GM12865 (cell line): ENCODE measurements at places on chromosomes 1 and 21.

DNA sequence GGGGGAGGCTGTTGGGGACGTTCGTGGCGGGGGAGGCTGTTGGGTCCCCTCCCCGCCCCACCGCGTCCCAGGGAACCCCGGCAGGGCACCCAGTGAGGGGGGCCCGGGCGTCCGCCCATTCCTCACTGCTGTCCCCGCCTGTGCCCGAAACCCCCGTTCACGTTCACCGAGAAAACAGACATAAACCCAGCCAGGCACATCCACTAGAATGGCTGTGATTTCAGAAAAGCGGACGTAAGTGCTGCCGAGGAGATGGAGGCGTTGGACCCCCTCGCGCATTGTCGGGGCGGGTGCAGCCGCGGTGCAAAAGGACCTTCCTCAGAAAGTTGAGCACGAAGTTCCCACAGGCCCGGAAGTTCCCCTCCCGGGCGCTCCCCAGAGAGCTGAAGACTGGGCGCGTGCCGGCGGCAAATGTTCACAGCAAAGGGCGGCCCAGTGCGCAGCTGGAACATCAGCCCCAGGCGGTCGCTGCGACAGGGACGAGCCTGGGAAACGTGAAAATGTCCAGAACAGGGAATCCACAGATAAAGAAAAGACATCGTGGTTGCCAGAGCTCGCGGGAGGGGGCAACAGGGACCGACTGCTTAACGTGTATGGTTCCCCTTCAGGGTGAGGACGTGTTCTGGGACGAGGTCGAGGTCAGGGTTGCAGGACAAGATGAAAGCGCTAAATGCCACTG is 18.5 kb upstream of the SAMD11 start:
- DNase-seq, result peak; percentile 80

GRCh38 chr1:234699795-234700665 is 90.1 kb upstream of the IRF2BP2 start:
- peak; percentile 73 for DNase-seq

DNA sequence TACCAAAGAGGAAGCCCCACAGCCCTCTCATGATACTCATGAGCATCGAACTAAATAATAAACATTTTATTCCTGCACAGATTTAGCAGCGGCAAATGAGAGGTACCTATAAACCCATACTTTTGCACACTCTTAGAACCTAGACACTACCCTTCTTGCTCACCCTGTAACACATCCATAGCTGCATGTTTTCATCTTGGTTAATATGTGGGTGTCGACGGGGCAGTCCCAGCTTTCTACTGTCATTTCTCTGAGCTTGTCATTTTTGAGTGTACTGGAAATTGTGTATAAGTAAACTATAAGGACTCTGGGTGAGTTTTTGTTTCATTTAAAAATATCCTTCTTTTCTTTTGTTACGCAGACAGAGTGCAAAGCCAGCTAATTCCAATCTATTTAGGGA is 25.5 kb downstream of the OVGP1 start:
- DNase-seq, result no peak

DNA sequence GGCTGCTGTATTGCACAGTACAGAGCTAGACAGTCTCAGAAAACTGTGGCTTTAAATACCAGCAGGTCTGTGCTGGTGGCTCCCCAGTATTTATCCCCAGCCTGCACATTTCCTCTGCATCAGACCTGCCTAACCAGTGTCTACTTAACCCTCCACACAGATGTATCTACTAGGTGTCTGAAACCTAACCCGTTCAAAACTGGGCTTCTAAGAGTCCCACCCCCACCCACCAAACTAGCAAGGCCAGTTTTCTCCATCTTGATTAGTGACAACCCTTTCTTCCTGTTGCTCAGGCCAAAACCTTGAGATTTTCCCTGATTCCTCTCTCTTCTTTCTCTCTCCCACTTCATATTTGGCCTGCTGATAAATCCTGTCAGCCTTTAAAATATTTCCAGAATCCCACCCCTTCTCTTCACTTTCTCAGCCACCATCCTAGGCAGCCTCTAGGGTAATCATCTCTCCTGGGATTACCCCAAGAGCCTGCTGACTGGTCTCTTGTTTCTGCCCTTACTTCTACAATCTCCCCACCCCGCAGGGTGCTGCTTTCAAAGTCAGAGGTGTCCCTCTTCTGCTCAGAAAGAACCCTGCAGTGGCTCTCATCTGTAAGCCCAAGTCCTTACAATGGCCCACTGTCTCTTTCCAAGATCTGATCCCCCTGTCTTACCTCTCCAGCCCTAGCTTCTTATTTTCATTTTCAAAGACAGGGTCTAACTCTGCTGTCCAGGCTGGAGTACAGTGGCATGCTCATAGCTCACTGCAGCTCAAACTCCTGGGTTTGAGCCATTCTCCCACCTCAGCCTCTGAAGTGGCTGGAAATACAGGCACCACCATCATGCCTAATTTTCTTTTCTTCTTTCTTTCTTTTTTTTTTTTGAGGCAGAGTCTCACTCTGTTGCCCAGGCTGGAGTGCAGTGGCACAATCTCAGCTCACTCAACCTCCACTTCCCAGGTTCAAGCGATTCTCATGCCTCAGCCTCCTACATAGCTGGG is 45.2 kb downstream of the H3-3A start:
- no peak for DNase-seq

DNA sequence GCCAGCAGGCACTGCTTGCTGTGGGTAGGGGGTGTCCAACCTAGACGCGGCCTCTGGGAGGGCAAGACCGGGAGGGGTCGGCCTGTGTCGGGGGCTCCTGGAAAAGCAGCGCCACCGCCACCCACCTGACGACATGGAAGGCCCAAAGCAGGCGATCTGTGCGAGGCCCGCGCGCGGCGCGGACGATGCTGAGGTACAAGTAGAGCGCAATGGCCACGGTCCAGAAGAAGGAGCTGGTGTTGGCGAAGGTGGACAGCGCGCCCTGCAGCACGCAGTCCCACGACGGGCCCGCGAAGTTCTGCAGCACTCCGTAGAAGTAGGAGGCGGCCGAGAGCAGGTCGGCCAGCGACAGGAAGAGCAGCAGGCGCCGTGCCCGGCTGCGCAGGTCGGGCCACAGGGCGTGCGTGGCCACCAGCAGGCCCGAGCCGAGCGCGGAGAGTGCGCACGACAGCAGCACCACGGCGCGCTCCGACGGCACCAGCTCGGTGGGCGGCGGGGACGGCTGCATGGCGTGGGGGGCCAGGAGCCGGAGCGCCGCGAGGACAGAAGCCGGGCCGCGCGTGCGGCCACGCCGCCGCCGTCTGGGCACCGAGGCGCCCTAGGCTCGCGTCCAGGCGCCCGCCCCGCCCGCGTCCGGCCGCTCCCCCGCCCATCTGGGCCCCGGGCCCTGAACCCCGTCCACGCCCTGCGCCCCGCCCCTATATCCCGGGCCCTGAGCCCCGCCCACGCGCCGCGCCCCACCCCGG is at the start of gene GPR157:
Gene GPR157, minus strand, starts transcription at position 583 of the 746 bp plus-strand sequence. Its CDS starts 75 bp downstream, at position 508.
- peak; percentile 95 for DNase-seq

- DNase-seq, result peak; percentile 28
Measured at GRCh38 chr1:64826991-64827390, 82.1 kb downstream of the RAVER2 start.

GRCh38 chr1:162676087-162676486 is 43.8 kb downstream of the DDR2 start:
- no peak for DNase-seq

DNA sequence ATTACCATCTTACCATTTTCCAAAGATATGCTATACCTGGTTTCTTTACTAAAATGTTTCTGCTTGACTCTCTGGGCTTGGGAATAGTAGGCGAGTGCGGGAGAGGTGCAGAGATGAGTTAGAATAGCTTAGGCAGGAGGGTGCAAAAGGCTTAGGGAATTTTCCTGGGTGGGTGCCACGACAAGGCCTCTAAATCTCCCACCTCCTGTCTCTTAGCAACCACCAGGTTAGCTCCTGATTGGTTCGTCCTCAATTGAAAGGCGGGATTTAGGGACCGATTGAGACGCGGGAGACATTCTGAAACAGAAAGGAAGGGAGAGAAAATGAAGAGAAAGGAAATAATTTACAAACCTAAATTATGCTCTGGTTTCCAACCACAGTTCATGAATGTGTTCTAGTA is 3.1 kb downstream of the ACKR1 start:
- peak; percentile 51 for DNase-seq

GRCh38 chr1:30048905-30049304 is 674.5 kb downstream of the MATN1 start:
- DNase-seq, result no peak

DNA sequence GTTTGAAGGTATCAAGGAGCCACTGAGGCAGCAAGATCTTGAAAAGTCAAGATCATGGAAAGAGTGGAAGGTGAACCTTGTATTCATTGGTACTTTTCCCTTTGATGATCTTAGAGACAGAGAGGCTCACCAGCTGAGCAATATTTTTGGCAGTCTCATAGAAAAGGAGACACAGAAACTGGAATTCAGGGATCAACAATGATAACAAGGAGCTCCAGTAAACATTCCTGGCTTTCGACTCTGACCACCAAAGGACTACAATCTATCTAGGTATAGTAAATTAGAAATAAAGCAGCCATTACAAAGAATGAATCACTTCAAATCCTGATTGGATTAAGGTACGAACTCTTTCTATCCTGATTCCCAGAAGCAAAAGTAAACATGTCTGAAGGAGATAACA is 615.4 kb downstream of the KIF26B start:
- DNase-seq, result no peak

DNA sequence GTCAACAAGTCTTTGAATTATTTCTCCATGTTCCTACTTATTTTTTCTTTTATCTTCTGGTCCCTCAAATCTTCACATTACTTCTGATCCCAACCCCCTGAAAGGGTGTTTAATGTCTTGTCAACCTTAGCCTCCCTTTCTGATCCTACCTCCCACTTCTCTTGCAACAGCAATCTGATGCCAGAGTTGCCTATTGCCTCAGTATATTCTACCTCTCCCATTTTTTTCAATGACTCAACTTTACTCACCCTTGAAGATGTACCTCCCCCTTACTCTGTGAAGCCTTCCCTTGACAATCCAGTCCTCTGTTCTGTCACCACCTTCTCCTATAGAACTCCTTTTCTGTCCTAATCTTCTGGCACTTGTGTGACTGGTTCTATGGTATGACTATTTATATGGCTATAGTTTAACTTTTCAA is 99.5 kb upstream of the CD55 start:
- DNase-seq, result no peak

DNA sequence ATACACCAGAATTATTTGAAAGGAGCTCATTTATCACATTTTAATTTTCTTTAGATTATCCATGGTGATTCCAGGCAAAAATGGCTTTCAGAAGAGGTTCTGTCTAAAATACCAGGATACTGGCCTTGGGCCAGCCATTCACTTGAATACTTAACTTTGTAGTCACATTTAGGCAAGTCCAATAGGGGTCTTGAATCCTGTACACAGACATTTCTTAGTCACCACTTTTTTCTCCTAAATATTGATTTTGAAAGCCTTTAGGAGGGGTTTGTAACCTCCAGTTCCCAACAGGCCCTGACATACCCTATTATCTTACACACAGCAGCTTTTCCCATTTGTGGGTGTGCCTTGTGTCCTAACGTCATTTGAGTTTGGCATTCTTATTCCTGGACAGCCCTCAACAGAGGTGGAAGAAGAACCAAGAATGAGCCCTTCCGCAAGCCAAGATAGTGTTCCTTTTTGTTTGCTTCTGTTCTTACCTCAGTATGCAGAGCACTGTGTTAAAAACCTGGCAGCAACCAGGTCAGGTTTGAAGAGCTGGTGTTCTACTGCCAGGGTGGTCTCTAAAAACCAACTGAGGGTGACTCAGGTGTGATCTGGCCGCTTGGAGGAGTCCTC is 19.5 kb downstream of the MAP3K7CL start:
- no peak for DNase-seq

- no peak for DNase-seq
Measured at GRCh38 chr1:81731989-81732388, 68.7 kb upstream of the ADGRL2 start.

GRCh38 chr1:5734996-5735395 is 257.2 kb downstream of the NPHP4 start:
- DNase-seq, result no peak

DNA sequence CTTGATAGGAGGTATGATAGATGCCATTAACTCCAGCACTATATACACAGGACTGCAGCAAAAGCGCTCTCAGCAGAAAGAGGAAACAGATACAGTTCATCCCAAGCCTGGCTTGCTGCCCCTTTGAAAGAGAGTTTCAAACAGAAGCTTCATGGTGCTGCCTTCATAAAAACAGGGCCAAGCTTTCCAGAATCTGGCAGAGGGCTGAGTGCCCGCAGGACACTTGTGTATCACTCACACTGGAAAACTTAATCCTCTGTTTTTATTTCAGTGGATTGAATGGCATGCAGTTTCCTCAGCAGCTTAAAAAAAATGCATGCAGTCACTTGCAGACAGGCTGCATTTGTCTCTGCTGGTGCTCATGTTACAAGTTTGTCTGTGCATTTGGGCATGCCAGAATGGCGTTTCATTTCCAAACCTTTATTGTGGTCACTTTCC is 40.4 kb downstream of the KCNJ15 start:
- no peak for DNase-seq

DNA sequence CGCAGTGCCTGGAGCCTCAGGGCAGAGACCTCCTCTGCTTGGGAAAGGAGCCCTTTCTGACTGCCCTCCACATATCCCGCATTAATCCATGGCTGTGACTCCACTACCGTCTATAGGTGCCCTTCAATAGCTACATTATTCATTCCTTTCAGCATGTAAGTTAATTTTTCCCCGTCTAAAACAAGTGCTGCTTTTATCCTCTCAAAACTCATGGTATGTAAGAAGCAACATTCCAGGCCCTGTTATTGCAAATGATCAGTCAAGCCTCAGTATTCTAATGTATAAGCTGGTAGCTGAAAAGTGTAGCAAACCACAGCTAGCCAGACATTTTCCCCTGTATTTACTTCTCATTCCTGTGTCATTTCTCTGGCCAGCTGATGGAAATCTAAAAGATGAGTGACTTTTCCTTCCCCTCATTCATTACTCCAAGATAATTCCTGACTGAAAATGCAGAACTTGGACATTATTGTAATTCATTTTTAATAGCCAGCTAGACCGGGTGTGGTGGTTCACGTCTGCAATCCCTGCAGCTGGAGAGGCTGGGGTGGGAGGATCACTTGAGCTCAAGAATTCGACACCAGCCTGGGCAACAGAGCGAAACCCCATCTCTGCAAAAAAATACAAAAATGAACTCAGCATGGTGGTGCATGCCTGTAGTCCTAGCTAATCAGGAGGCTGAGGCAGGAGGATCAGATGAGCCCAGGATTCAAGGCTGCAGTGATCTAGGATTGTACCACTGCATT is 88.5 kb upstream of the SOD1 start:
- no peak for DNase-seq

DNA sequence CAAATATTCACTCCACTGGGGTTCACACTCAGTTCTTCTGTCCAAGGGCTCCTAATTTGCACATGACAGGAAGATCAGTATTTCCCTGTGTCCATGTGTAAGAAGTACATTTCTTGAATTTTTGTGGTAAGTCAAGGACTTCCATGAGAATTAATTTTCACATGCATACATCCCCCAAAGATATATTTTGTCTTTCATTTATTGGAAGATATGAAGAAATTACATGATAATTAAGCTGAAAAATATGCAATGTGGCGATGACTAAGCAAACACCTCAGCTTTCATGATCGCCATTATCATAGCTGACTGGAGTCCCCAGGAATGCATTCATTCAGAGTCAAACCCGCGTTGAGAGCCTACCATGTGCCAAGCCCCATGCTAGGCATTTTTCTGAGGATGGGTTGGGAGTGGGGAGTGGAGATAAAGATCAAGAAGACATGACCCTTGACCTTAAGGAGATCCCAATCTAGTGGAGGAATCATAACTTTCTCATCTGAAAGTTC is 104.6 kb upstream of the F3 start:
- DNase-seq, result no peak

GRCh38 chr1:199959033-199959774 is 68.3 kb upstream of the NR5A2 start:
- DNase-seq, result no peak
